ENCODE measurements at places on chromosomes 13 and 19.

DNA sequence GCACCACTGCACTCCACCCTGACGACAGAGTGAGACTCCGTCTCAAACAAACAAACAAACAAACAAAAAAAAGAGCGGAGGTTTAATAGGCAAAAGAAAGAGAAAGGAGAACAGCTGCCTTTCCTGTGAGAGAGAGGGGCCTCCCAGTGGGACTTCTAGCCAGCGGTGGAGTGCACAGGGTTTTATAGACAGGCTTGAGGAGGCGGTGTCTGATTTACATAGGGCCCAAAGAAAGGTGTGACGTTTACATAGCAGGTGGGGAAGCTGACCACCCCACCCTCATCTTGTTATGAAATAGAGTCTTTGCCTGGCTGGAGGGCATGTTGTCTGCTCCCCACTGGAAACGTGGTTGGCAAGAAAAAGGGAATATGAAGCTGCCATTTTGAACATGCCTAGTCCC lies 106.0 kb upstream of the CSNK1A1L start:
- no peak for DNase-seq

DNA sequence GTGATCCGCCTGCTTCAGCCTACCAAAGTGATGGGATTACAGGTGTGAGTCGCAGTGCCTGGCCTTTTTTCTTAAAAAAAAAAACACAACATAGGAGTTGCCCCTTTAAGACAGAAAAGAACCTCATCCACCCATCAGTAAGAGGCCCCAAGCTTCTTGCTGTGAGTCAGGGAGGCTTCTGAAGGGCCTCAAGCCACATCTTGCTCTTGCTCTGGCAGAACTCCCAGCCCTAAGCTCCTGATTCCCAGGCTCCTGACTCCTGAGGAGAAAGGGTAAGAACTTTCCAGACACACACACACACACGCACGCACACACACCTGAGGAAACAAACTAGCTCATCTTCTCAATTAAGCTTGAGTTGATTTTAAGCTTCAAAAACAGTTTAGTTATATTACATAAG lies 6.9 kb downstream of the ETFB start:
- DNase-seq, result no peak

DNA sequence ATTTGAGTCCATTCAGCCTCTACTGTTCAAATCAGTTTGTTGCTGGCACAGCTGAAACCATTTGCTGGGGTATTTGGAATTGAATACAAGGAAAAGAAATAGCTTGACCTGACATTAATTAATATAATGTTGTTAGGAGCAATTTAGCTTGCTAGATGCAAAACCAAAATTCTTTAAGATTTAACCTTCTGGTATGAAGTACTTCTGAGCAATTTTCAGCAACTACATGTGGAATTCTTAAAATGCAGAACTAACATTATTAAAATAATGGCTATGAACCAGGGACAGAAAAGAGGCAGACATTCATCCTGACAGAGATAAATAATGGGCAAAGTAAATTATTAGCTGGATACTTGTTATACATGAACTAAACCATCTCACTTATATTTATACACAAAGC lies 160.0 kb upstream of the MIR17HG start:
- DNase-seq, result no peak

DNA sequence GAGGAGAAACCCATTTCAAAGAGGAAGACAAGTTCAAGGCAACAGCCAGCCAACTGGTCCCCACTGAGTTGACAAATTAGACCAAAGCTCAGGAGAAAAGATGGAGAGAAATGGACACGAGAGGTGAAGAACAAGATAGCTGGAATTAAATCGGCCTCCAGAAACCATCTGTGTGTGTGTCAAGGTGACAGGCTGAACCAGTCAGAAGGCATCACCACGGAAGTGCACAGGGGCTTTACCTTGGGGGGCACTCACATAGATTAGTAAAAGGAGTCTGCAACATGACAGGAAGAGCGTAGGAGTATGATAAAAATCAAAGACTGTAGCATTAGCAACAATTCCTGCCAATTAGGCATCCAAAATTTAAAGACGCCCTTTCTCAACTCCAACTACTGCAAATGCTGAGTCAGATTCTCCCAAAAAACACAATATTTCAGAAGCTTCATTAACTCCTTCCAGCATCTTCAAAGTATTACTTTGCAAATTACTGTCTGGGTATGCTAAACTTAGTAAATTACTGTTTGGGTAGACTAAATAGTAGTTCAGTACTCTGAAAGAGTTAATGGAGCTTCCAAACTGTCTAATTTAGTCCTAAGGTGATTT lies 66.2 kb downstream of the FOXO1 start:
- DNase-seq, result no peak

DNA sequence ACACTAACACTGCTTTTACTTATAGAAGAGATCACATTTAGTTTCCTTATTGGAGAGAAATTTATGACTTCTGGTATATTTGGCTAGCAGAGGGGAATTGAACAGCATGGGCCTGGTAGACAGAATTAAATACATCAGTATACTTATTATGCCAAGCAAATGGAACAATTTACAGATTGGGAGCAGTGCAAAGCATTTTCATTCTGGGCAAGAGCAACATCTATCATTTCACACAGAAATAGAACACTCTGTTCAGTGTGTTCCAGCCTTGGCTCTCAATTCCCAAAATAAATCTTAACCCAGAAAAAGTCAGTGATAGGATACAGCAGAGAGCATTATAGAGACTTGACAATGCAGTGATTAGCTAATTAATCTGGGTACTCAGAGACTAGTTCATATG lies 604.0 kb upstream of the SLITRK6 start:
- DNase-seq, result no peak

All from activated T-cell treated with anti-CD3 and anti-CD28 coated beads for 4 hours (primary cell).